Putamen (tissue), 1 donor: ENCODE measurements at places on chromosomes 16 and 17.

DNA sequence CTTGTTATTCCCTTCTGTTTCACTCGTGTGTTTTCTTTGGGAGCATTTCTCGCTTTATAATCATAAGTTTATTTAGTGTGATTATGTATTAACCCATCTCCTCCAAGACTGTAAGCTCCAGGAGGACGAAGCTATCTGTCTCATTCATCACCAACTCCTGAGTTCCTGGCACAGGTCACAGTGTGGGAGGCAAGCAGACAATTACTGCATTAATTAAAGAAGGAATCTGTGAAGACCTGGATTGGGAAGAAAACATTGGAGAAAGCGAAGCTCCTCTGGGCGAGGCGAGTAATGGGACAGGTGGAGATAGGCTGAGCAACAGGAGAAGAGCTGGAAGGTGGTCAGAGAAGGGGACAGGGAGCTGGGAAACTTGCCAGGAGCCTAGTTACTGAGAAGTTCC, 7.8 kb upstream of the CAMKK1 start:
- no peak for DNase-seq

DNA sequence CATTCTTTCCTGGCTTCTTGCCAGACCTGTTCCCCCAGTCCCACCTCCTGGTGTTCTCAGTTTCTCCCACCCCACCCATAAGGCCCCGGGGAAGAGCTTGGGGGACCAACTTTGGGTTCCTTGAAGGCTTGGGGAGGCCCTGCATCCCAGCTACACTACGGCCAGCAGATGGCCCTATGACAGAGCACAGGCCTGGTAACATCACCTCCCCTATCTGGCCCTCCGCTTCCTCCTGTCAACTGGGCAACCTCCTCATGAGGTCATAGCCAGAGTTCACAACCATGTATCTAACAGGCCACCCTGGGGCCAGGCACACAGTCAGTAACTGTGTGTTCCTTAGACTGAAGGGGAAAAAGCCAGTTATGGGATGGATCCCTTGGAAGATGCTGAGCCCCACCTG, 31.4 kb downstream of the MYO15A start:
- no peak for DNase-seq

DNA sequence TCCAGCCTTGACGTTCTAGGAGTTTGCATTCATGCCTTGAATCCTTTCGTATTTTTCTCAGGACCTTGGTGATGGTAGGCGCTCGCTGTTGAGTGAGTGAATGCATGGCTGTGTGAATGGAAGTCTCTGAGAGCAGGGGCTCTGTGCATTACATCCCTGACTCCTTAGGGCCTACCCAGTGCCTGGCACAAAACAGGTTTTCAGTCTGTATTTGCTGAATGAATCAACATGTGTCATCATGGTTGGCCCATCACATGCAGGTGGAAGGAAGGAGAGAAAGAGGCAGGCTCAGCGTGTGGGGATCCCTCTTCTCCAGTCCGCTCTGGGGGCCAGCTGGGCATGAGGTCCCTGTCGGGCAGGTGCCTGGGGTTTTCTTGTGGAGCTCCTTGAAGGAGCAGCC, 8.7 kb downstream of the RAP1GAP2 start:
- no peak for DNase-seq

- DNase-seq = no peak
Measured at GRCh38 chr17:49656247-49656646, 21.6 kb downstream of the SPOP start.
